Pons (tissue), 1 donor: ENCODE measurements at places on chromosomes 2 and 18.

DNA sequence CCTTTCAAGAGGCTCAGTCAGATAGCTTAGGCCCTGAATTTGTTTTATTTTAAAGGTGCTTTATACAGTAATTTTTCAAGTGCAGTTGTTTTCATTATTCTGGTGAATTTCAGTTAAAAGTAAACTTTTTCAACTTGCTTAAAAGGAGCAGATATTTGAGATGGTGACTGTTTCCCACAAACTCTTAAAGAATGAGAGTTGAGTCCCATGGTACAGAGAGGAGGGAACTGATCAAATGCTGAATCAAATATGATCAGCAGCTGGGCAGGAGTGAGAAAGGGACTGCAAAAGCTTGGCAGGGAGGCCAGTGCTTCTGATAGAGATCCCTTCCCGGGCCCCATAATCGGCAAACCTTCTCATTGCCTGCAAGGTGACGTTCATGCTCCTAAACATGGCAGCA lies 91.2 kb downstream of the KCNS3 start:
- no peak for DNase-seq

- DNase-seq: no peak
These were observed 171.3 kb upstream of the OSR1 start for GRCh38 chr2:19529677-19530076.

GRCh38 chr18:75739682-75740081 lies 312.2 kb upstream of the SMIM21 start:
- no peak for DNase-seq

DNA sequence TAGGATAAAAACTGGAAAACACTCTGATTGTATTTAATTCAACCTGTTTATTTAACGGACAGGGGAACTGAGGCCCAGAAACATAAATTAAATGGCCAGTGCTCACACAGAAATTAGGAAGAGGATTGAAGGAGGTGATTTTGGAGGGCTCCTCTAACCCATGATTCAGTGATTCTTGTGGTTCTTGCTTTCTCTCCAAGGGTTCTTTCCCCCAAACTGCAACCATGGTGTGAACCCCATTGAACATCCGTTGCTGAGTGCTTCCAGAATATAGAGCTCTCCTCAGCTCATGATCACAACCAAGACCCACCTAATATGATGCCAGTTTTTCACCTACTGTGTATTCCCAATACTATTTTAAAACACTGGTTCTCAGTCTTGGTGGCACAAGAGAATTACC lies 41.4 kb downstream of the BMP10 start:
- peak; percentile 34 for DNase-seq

DNA sequence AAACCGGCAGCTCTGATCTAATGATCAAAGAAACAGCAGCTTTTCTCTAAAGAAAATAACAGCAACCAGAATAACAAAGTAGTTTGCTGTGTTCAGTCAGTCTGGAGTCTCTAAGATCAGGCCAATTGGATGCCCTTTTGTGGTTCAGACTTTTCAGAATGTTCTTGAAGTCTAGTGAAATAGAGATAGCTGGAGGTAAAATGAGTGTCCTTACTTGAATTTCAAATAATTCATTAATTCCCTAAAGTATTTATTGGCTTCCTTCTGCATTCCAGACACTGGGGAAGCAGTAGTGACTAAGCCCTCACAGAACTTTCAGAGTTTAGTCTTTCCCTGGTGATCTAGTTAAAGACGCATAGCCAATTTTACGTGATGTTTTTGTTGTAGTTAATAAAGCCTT lies 58.7 kb downstream of the C18orf54 start:
- no peak for DNase-seq
